ENCODE measurements at places on chromosomes 5 and 9.

DNA sequence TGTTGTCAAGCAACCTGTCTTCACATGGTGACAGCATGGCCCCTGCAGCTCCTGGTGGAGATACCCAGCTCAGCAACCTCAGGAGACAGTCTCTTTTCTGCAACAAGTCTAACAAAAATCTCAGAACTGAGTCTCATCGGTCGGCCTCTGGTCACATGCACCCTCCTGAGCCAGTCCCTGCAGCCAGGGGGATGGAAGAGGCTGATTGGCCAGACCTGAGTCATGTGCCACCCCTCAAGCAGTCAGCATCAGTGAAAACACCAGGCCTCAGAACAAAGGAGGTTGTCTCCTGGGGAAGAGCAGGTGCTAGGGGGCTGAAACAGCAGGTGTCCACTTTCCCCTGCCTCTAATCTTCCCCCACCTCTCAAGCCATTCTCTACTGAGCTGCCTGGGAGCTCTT, 54.4 kb downstream of the SMIM23 start:
- no peaks in the 10 kb centered on the region for H3K4me1 ChIP-seq
- no peak overlapping the region for H3K4me3 ChIP-seq
- H3K27ac ChIP-seq, result no peak overlapping the region
- no peaks in the 10 kb centered on the region for H3K36me3 ChIP-seq
- no peak for DNase-seq

DNA sequence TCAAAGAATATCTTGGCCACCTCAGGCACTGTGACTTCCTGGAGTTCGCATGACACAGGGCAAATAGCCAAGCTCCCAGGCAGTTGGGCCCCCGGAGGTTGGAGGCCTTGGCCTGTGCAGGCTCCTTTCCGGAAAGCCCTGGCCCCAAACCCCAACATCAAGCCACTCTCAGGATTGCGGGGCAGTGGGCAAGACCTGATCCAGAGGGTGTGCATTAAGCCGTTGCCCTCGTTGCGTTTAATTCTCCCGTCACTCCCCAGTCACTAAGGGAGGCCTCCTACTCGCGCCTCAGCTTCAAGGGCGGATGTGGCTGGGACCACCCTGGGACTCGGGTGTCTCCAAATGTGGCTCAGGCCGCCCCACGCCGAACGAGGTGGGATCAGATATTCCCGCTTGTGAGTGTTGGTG, 60.1 kb downstream of the TMEM174 start:
- DNase-seq, result no peak
- peaks cover 22% of the 10 kb centered on the region for H3K27me3 ChIP-seq
- H3K36me3 ChIP-seq, result no peaks in the 10 kb centered on the region
- H3K4me3 ChIP-seq, result peak overlapping the region; percentile 48
- H3K4me1 ChIP-seq, result peaks cover 14% of the 10 kb centered on the region

- no peak for DNase-seq
- no peak overlapping the region for H3K4me3 ChIP-seq
- peaks cover 3% of the 10 kb centered on the region for H3K4me1 ChIP-seq
These were observed 3.8 kb upstream of the CTNNAL1 start for GRCh38 chr9:109017061-109017460.

DNA sequence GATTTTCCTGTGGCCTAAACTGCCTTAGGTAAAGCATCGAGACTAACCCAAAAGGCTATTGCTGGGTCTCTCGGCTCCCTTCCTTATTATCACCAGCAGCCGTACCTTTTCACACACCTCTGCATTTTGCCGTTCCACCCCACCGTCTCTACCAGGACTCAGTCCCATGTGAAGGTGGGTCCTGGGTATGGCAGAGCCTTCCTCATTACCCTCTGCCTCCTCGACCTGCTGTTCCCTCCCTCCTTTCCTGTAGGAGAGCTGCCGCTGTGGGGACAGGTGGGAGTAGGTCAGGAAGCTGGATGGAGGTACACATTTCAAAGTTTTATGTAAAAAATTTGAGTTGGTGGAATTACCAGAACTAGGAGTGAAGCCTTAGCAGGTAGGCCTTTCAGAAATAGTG, 1.8 kb downstream of the CCL28 start:
- no peak for DNase-seq
- no peaks in the 10 kb centered on the region for H3K27me3 ChIP-seq
- H3K4me3 ChIP-seq, result no peak overlapping the region
- H3K4me1 ChIP-seq, result peaks cover 9% of the 10 kb centered on the region

DNA sequence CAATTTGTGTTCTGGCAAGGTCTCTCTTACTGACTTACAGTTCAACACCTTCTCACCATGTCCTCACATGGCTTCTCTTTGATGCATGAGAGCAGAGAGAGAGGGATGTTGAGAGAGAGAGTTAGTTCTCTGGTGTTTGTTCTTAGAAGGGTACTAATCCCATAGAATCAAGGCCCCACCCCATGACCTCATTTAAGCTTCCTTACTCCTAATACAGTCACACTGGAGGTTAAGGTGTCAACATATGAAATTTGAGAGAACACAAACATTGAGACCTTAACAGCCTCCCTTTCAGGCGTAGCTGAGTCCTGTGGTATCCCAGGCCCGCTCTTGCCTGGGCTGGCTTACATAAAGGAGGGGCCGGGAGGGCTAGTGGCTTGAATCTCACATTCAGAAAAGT, 10.6 kb upstream of the SEMA6A start:
- H3K36me3 ChIP-seq, result no peaks in the 10 kb centered on the region
- H3K27me3 ChIP-seq, result no peaks in the 10 kb centered on the region
- no peak overlapping the region for H3K27ac ChIP-seq
- no peaks in the 10 kb centered on the region for H3K4me1 ChIP-seq
- no peak overlapping the region for H3K4me3 ChIP-seq
- DNase-seq, result no peak

DNA sequence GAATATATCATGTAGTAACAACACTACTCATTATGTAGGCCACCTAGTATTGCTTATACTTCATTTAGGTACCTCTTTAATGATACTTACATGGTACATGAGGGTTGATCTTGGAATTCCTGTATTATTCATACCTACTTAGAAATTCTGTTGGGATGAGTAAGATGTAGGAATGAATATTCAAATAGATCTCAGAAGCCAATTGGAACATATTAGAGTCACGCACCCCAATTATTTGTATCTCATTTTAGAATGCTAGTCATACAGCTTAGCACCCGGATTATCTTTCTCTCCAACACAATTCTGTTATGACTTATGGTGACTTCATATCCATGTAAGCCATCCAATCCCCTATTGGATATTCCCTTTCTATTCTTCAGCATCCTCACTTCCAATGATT, 106.7 kb upstream of the SH3GL2 start:
- H3K4me3 ChIP-seq, result no peak overlapping the region
- no peaks in the 10 kb centered on the region for H3K4me1 ChIP-seq
- no peaks in the 10 kb centered on the region for H3K36me3 ChIP-seq

DNA sequence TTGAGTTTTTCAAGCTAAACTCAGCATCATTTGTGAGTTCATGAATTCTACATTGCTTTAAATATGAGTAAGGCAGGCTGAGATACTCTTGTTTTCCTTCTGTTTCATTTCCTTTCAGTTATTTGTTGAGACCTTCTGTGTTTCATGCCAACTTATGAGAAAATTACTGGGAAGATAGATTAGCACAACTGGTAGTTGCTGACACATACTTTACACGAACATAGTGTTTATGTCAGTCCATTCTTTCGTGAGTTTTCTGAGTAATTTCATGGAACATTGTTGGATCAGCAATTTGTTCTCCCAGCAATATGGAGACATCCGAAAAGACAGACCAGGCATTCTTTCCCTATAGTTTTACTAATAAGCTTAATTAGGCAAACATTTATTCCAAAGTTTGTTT, 102.0 kb upstream of the SMC5 start:
- no peak overlapping the region for H3K4me3 ChIP-seq
- H3K36me3 ChIP-seq, result no peaks in the 10 kb centered on the region
- H3K27ac ChIP-seq, result no peak overlapping the region

- H3K27ac ChIP-seq, result no peak overlapping the region
- no peak overlapping the region for H3K4me3 ChIP-seq
- H3K27me3 ChIP-seq, result no peaks in the 10 kb centered on the region
- DNase-seq, result no peak
- H3K36me3 ChIP-seq, result no peaks in the 10 kb centered on the region
These were observed 48.2 kb downstream of the LOX start for GRCh38 chr5:122029818-122030217.

DNA sequence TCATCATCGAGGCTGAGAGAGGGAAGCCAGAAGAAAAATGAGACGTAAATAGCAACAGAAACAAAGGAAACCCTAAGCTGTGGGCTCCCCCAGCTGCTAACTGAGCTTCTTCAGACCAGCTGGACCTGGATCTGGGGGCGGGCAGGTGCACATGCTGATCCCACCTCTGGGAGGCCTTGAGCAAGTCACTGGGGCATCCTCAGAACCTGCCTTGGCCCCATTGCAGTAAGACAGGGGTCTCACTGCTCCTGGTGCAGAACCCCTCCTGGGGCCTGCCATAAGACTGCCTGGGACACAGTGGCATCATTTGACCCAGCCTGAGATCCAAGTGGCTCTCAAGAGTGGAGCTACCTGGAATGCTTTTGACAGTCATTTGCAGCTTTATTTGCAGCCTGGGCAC, 77.4 kb downstream of the PHF2 start:
- no peaks in the 10 kb centered on the region for H3K36me3 ChIP-seq
- H3K4me3 ChIP-seq, result no peak overlapping the region
- no peaks in the 10 kb centered on the region for H3K27me3 ChIP-seq
- no peak overlapping the region for H3K27ac ChIP-seq
- H3K4me1 ChIP-seq, result no peaks in the 10 kb centered on the region
- no peak for DNase-seq

DNA sequence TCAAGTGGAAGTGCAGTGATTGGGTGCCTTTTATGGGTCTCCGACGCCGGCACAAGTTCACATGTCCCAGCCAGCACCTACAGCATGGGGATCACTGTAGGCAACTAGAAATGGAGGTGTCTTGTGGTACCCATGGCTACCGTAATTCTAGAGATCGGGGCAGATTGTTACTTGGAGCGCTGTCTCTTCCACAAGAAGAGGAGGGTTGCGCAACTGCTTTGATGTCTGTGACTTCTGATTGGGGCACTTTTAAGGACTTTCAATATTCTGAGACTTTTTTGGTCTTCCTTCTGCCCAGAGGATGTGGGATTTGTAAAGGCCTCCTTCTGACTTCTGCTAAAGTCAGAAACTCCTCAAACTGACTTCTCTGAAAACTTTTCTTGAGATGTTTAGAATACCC, 41.9 kb downstream of the GLRX start:
- H3K4me3 ChIP-seq, result no peak overlapping the region
- H3K27ac ChIP-seq, result peak overlapping the region; percentile 70
- no peaks in the 10 kb centered on the region for H3K4me1 ChIP-seq
- no peaks in the 10 kb centered on the region for H3K36me3 ChIP-seq

- no peaks in the 10 kb centered on the region for H3K4me1 ChIP-seq
- DNase-seq, result no peak
- H3K36me3 ChIP-seq, result no peaks in the 10 kb centered on the region
- no peaks in the 10 kb centered on the region for H3K27me3 ChIP-seq
These were observed 1696.9 kb upstream of the WWC1 start for GRCh38 chr5:166594567-166594966.

GRCh38 chr9:131284856-131285255, 4.7 kb upstream of the PLPP7 start:
- no peaks in the 10 kb centered on the region for H3K36me3 ChIP-seq
- H3K4me1 ChIP-seq, result peaks cover 8% of the 10 kb centered on the region
- no peak for DNase-seq
- no peak overlapping the region for H3K27ac ChIP-seq
- H3K27me3 ChIP-seq, result no peaks in the 10 kb centered on the region
- H3K4me3 ChIP-seq, result no peak overlapping the region

DNA sequence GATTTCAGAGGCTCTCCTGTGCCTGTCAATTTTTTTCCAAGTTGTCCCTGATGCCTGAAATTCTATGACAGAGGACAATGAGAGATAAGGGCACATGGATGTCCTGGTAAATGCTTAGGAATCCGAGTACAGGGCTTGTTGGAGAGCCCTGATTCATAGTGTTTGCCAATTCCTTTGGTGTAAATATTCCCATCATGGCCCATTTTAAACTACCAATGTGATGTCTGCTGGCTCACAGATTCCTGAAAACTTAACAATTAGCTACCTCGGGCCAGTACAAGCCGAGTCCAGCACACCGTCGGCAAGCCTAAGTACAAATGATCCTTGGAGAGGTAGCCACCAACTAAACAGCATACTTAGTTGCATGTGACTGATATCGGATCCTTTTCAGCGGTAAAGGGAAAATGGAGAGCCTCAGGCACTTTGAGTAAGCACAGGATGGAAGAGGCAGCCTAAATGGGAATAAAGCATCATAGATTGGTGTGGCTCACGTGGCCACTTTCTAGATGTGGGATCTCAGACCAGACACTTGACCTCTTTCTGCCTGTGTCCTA, 3.6 kb downstream of the ITK start:
- no peaks in the 10 kb centered on the region for H3K4me1 ChIP-seq
- DNase-seq, result no peak
- H3K4me3 ChIP-seq, result peak overlapping the region; percentile 36
- H3K27ac ChIP-seq, result no peak overlapping the region
- H3K36me3 ChIP-seq, result no peaks in the 10 kb centered on the region

DNA sequence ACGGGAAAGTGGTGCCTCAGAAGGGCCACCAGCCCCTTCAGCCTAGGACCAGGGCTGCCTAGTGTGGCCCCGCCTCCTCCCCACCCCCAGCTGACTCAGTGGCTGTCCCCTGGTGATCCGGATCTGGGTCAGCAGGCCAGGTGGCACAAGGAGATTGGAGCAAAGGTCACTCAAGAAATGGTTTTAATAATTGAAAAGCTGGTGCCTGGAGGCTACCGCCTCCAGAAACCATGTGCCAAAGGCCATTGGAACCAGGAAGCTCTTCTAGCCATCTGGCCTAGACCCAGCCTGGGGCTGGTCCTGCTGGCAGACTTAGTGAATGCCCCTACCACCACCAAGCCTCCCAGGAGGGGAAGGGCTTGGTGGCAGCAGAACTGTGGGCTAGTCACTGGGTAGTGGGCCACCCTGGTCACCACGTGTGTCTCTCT, 1.5 kb downstream of the ST6GALNAC4 start:
- no peaks in the 10 kb centered on the region for H3K27me3 ChIP-seq
- H3K4me3 ChIP-seq, result peak overlapping the region; percentile 74
- H3K4me1 ChIP-seq, result peaks cover 36% of the 10 kb centered on the region
- H3K36me3 ChIP-seq, result no peaks in the 10 kb centered on the region
- DNase-seq, result peak; percentile 70
- peak overlapping the region; percentile 55 for H3K27ac ChIP-seq

DNA sequence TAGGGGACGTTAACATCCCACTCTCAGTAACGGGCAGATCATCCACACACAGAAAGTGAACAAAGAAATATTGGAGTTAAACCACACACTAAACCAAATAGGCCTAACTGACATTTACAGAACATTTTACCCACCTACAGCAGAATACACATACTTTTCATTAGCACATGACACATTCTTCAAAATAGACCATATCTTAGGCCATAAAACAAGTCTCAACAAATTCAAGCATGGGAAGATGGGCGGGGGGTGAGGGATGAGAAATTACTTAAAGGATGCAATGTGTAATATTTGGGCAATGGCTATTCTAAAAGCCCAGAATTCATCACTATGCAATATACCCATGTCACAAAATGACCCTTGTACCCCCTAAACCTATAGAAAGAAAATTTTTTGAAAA, 226.2 kb downstream of the ATPSCKMT start:
- DNase-seq, result no peak
- H3K27me3 ChIP-seq, result no peaks in the 10 kb centered on the region
- H3K4me3 ChIP-seq, result no peak overlapping the region
- H3K4me1 ChIP-seq, result no peaks in the 10 kb centered on the region

GRCh38 chr5:82274343-82275211, 3.6 kb downstream of the RPS23 start:
- DNase-seq, result no peak
- no peak overlapping the region for H3K27ac ChIP-seq
- no peaks in the 10 kb centered on the region for H3K36me3 ChIP-seq
- H3K4me3 ChIP-seq, result no peak overlapping the region
- H3K4me1 ChIP-seq, result no peaks in the 10 kb centered on the region
- H3K27me3 ChIP-seq, result no peaks in the 10 kb centered on the region

All from Peyer's patch (tissue), 4 donors.